ENCODE measurements at places on chromosomes 1 and 21.
A peak's percentile ranks its signal among the peaks of the same experiment; 100 is the strongest.

DNA sequence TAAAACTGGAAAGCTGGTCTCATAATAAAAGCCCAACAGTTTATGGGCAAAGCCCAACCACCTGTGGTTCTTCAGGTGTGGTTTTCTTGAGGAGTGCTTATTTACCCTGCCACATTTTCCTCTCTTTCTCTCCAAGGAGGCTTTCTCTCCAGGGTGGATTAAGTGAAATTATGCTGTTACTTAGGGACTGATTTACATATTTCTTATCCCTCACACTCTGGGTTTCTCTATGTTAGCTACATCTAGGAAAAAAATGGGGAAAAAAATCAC lies 4.8 kb downstream of the TBX19 start:
- DNase-seq = no peak

GRCh38 chr1:184888505-184888904 lies 85.8 kb downstream of the NIBAN1 start:
- peak; percentile 63 for DNase-seq

DNA sequence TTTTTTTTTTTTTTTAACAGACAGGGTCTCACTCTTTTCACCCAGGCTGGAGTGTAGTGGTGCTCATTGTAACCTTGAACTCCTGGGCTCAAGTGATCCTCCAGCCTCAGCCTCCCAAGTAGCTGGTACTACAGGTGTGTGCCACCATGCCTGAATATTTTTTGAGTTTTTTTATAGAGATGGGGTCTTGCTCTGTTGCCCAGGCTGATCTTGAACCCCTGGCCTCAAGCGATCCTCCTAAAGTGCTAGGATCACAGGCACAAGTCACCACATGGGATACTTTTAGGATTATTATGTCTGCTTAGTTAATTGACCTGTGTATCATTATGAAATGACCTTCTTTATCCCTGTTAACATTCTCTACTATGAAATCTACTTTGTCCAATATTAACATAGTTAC lies 38.0 kb downstream of the RASSF5 start:
- no peak for DNase-seq

GRCh38 chr21:20260124-20260523 lies 738.1 kb upstream of the NCAM2 start:
- no peak for DNase-seq

DNA sequence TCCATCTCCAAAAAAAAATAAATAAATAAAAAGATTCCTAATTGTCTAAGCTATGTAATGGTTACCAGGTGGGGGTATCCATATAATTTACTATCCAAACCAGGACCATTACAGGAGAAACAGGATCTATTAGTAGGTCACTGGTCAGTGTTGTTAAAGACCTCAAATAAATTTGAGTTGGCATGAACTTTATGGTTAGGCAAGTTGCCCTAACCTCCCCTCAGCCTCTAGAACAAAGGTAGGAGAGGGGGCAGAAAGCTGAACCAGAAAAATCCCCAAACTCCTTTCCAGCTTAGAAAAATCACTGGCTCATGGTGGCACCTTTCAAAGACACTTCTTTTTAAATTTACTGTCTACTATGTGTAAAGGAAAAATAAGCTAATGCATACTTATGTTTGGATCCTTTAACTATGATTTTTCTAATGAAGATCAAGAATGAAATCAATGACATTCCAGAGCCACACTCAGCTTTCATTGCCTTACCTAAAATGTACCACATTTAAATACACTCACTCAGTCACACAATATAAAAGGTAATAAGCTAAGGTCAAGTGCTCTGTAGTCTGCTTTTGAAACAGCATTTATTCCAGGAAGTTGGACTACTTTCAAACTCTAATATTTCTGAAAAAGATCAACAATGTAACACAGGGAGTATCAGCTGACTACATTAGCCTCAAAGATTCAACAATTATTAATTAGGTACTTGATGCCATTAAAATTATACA lies 13.8 kb downstream of the EIF4G3 start:
- DNase-seq = no peak

GRCh38 chr1:68136187-68136586 lies 85.8 kb upstream of the DIRAS3 start:
- no peak for DNase-seq

DNA sequence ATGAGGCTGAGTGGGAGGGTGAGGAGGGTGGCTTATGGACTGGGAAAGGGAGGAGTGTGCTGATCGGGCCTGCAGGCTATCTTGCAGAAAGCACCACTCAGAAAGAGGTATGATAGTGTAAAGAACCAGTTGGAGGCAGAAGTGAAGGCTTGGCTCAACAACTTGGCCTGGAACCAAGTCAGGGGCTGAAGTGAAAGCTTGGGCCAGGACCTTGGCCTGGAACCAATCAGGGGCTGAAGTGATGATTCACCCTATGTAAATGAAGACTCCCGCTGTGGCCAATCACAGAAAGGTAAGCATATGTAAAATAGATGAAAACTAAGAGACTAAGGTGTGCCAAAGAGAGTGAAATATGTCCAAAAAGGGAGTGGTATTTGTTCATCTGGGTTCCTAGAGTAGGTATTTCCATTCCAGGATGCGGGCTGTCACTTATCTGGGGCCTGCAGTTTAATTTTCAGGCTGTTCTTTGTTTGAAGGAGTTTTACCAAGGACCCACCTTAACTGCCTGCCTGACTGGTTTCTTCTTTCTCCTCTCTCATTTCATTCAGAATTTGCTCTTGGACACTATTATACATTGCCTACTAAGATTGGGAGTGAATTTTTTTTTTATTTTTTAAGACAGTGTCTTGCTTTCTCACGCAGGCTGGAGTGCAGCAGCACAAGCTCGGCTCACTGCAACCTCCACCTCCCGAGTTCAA lies 5.1 kb upstream of the RFX5 start:
- DNase-seq = no peak

DNA sequence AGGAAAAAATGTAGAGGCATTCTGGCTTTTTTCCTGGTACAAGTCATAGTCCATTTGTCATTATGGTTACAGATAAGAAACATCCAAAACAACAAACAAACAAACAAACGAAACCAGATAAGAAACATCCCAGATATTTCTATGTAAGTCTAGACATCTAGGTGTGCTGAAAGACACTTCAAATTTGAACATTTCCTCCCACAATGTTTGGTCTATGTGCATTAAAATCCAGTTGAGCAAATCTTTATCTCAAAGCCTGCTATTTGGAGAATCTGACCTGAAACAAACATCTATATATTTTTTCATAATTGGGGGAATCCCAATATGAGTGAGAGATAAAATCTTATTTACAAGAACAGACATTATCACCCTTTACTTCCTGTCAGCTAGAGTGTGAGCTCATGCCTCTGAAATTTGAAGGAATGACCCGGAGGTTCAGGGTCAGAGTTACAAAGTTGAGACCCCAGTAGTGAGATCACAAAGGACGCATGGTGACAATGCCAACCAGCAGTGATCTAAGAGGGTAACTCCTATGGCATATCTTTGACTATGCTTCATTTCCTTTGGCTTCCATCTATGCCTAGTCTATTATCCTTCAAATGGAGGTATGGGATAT lies 182.9 kb upstream of the ATP1B1 start:
- DNase-seq = no peak

DNA sequence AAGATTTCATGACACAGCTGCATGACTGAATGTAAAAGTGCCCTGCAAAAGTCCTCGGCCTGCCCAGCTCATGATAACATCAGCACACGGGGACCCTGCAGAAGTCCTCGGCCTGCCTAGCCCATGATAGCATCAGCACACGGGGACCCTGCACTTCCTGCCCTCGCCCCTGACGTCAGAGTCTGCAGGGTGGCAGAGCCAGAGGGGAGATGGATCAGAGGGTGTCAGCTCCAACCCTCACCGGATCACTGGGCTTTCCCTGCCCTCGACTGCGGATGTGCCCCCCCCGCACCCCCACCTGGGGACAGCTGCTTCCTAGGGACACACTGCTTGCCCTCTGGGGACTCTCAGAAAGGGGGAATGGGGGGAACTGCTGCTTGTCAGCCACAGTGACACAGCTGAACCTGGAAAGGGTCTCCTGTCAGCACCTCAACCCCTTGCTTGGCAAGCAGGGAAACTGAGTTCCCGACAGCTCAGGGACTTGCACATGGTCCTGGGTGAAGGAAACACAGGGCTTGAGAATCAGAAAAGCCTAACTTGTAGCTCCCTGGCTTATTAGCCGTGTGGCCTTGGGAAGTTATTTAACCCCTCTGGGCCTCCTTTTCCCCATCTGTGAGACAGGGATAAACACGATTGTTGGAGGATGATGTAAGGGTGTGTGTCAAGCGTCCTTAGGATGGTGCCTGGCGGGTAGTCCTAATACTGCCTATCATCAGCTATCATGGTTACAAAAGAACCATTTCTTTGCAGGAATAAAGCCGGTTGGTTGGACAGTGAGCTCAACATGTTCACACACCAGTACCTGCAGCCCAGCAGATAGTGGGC lies 8.3 kb upstream of the MIIP start:
- DNase-seq = no peak

DNA sequence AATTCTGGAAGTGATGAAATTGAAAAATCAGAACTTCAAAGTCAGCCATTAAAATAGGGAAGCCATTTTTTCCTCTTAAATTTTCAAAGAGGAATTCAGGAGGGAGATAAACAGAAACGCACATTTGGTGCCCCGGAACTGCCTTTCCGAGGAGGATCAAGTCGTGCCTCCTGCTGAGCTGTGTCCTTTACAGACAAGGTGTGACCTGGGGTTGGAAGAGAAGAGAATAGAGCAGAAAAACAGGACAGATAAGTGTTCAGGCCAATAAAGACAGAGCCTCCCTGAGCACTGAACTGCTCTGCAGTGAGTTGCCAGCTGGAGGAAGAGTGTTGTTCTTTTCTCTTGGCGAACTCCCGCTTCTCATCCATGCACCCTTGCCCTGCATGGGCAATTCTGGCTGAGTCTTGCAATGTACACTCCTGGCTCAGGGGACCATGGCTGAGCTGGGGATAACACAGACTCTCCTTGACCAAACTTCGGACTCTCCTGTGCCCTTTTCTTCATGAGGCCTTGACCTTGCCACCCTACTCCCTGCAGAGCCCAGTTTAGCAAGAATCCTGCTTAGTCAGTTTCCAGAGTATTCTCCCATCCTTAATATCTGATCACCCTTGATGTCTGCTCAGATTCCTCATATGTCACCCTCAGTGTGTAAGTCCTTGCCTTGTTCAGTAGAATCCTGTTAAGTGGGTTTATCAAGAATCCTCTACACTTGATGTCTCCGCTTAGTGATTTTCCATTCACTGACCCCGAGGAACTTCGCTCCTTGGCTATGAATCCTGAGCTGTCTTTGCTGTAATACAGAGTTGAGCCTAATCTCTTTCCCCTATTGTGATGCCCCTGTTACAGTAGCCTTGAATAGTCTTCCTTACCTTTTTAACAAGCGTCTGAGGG lies 1.3 kb upstream of the MTARC1 start:
- DNase-seq = no peak

DNA sequence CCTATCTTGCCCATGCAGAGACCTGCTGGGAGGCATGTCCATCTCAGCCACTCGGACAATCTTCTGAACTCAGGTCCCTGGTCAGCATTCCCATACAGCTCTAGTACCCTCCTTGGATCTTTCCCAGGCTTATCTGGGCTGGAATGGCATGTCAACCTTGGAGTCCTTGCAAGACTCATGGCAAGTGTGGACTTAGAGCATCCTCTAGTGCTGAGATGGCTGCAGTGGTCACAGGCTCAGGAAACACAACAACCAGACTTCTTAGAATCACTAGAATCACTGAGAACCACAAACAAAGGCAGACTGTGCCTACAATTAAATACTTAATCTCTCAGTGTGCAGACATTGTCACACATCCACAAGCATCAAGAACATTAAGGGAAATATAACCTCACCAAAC lies 73.1 kb upstream of the TSHB start:
- no peak for DNase-seq

GRCh38 chr1:31013187-31013864 lies 52.2 kb downstream of the PUM1 start:
- no peak for DNase-seq

- no peak for DNase-seq
These were observed 57.6 kb upstream of the KIF1B start for GRCh38 chr1:10152709-10153284.

- DNase-seq = no peak
These were observed 1.7 kb downstream of the GNB1 start for GRCh38 chr1:1889090-1889750.

GRCh38 chr1:200206761-200207160 lies 179.3 kb downstream of the NR5A2 start:
- no peak for DNase-seq

DNA sequence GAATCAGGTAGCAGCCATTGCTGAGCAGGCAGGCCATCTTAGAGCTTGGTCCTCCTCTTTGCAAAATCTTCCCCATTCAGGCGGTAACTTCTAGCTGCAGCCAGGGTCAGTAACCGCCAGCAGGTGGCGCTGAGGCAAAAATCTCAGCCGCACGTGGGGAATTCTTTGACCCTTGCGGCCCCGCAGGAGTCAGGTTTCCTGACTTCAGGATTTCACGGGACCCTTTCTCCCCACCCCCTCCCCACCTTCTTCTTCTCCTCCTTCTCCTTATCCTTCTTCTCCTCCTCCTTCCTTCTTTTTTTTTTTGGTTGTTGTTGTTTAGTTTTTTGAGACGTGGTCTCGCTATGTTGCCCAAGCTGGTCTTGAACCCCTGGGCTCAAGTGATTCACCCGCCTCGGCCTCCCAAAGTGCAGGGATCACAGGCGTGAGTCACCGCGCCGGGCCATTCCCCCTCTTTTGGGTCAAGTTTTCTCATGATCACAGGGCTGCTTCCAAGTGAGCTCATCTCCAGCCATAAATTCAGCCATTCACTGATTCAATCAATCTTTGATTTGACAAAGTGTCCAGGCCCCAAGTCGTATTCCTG lies 33.4 kb upstream of the TENT5B start:
- peak; percentile 33 for DNase-seq

DNA sequence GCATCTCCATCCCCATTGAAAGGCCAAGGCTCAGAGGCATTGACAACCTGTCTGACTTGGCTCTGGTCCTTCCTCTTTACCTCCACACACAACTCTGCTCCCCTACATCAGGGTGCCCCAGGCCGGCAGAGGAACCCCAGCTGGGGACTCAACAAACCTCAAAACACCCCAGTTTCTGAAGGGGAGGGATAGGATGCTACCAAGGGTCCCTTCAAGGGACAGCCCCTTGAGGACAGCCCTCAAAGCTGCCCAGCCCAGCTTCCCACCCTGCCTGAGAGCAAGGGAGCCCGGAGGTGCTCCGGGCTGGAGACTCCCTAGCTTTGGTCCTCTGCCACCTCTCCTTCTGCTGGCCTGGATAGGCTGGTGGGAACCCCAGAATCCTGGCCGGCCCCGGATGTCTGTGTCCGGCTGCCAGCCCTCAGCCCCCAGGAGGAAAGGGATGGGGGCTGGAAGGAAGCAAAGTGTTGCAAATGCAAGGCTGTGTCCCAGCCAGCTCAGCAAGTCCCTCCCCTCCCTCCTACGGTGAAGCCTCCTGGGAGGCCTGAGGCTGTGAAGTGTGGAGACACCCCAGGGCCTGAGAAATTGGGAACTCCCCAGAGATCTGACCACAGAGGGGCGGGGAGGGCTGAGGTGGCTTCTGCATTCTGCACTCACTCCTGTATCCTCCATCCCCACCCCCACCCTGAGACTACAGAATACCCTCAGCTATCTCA lies 1.1 kb upstream of the MARCKSL1 start:
- no peak for DNase-seq

- DNase-seq = no peak
These were observed 143.5 kb upstream of the USH2A start for GRCh38 chr1:216566641-216567205.

GRCh38 chr1:14538335-14538734 lies 60.1 kb upstream of the KAZN start:
- DNase-seq = no peak
